GM23338 (cell line): ENCODE measurements at places on chromosomes 7 and 10. TPM values are rescaled to one million over a fixed set of nuclear protein-coding genes. Genes with fewer than 3 reads are reported as not detected.

DNA sequence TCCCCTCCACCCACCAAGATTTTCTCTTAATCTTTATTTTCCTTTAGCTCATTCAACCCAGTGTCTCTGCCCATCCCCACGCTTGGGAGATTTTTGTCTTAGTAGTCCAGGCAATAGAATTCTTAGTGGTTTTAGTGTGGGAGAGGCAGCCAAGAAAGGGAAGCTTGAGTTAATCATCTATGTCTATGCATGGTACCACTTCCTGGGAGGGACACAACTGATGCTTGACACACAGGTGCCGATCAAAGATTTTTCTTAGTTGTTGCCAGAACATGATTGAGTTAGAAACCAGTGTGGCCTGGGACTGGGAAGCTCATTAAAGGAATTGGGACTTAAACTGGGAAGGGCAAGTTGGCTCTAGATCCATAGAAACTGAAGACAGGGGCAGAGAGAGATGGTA, 3.1 kb downstream of the STRA8 start:
- no peak for DNase-seq

- DNase-seq, result no peak
Measured at GRCh38 chr10:61542596-61542995, 89.4 kb upstream of the TMEM26 start.

DNA sequence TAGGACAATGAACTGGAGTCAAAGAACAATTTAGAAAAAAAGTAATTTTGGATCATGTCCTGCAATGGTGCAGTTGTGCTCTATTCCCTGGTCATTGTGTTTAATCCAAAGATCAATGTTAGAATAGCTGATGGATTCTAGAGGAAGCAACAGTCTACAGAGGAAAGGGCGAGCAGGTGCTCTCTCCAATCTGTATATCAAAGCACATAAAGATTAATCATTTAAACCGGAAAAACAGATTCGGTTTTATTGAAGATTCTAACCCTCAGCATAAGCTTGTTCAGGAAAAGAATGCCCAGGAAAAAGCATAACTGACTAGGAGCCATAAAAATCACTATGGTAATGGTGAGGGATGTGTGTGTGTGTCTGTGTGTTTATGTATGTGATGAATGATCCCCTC, 110.3 kb downstream of the MALRD1 start:
- DNase-seq, result no peak

DNA sequence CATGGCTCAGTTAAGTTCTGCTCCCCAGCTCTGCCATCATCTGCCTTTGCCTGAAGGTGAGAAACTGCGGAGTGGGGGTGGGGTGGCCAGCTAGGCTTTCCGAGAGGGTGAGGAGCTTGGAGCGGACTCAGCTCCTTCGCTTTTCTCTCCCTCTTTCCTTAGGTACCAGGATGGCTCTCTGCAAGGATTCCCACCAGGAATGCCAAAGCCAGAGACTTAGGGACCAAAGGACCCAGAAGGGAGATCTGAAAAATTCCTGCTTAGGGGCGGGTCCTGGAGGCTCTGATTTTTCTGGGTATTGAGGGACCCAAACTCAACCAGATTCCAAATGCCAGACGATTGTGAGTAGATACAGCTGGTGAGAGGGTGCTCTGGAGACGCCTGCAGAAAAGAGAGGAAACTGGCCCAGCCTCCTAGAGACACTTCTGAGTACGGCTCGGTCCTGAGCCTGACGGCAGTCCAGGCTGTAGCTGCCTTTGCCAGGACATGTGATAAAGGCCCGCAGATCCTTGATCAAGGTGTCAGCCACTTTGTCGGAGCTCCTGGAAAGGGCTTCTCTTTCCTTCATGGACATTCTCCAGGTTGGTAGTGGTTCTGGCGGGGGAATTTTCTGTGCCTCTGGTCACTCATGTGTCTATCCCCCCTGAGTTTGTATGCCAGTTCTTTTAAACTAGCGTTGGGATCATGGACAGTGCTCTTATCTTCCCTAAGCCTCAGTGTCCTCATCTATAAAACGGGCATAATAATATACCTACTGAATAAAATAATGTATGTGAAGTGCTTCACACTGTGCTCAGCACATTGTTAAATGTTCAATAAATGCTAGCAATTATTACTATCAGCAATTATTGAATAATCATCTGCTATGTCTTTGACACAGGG, 42.5 kb upstream of the BTRC start:
- peak; percentile 88 for DNase-seq

DNA sequence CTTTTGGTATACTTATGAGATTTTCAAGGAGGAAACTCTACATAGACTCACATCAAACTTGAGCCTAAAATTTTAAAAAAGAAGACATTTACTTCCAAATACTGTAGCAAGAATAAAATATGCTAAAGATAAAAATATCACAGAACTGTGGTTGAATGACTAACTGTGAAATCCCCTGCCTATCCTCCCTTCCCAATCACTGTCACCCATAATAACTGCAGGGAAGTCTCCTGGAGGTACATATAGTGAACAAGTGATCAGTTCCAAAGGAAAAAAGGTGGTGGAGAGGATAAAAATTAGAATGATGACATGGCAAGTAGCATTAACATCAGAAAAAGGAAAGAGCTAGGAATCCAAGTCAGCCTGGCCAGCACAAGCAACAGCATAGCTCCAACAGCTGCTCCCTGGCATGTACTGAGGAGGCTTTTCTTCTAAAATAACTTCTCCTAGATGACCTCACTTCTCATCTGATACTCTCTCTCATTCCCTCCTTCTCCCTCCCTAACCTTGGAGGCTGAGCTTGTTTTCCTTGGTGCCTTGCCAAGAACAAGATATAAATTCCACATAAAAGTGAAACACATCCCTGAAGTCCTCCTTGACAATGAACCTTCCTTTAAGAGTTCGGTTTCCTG, 124.0 kb downstream of the IQUB start:
- DNase-seq, result no peak

DNA sequence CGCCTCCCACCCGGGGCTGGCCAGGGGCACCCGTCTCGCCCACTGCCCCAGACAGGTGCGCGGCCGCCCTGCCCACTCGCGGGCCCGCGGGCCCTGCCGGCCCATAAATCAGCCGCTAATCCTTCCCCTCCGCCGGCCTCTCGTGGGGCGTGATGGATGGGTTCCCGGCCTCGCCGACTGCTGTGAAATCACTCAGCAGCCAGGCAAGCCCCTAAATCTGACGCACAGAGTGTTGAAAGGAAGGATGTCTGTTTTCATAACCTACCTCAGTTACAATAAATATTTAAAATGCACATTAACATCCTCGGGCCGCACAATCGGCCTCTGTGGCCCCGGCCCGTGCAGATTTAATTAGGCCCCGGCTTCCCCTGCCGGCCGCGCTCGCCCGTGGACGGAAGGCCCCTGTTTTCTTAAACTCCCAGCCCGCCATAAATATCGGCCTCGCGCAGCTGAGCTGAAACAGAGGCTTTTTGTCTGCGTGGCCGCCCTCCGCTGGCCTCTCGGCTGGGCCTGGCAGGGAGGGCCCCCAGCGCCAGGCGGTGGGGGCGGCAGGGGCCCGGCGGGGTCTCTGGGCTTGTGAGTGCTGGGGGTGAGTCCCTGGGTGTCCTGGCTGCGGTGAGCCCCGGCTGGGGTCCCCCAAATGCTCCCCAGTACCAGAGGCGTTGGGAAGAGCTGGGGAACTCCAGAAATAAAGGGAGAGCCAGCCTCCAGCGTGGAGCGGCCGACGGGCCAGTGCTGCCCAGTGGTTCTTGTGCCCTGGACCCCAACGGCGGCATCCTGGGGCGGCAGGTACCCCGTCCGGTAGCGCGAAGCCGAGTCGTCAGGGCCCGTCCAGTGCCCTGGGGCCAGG, 90.7 kb downstream of the UNCX start:
- no peak for DNase-seq

DNA sequence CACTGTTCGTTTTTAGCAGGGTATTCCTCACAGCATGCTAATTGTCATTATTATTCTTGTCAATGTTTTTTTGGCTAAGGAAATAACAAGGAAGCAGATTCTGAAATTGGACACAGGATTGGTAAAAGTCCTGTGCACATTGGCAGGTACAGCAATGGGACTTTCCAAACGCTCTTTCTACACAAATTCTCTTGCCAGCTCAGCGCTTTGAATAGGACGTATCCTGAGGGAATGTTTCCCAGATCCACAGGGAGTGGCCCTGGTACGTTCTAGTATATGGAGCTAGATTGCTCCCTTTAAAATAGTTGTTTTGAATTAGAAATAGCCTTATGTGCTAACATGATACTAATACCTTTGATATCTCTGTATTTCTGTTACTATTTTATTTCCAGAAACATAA, 82.8 kb upstream of the GRB10 start:
- DNase-seq, result no peak

- DNase-seq, result no peak
Measured at GRCh38 chr10:83990126-83990525, 149.2 kb upstream of the GHITM start.

GRCh38 chr10:80664071-80664680, 126.5 kb downstream of the SH2D4B start:
- peak; percentile 93 for DNase-seq

GRCh38 chr7:154744256-154744860, 258.6 kb downstream of the PAXIP1 start:
- peak; percentile 44 for DNase-seq

DNA sequence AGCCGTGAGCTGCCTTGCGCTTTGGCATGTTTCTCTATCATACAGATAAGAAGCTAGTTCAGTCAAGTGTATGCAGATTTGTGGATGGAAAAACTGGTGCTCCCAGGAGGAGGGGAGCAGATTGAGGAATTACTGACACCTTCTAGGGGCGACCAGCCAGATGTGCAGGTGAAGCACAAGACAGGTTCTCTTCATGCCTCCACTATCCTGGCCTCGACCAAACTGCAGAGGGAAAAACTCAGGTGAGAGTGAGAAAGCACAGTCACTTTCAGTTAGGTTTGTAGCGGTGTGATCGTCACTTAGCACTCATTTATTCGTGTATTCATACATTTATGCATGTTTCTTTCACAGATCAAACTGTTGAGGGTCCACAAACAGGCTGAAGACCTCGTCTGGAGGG, 600 bp upstream of the DBNL start:
- peak; percentile 14 for DNase-seq

DNA sequence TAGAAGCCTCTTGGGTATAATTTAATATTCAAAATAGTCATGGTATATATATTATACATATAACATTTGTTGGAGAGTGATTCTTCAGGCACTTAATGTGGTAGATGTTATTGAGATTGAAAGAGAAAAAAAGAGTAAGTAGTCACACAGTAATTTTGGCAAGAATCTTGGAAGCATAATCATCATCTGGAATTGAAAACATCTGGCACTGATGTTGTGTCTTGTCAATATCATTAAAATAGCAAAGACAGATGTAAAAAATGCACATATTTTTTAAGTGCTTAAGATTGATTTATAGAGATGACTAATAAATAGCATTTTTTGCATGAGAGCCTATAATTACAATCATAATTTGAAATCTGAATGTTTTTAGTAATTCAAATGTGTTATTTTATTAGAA, 9.5 kb downstream of the SEMA3D start:
- no peak for DNase-seq

- DNase-seq, result no peak
Measured at GRCh38 chr10:124151466-124152095, 58.2 kb upstream of the CHST15 start.

DNA sequence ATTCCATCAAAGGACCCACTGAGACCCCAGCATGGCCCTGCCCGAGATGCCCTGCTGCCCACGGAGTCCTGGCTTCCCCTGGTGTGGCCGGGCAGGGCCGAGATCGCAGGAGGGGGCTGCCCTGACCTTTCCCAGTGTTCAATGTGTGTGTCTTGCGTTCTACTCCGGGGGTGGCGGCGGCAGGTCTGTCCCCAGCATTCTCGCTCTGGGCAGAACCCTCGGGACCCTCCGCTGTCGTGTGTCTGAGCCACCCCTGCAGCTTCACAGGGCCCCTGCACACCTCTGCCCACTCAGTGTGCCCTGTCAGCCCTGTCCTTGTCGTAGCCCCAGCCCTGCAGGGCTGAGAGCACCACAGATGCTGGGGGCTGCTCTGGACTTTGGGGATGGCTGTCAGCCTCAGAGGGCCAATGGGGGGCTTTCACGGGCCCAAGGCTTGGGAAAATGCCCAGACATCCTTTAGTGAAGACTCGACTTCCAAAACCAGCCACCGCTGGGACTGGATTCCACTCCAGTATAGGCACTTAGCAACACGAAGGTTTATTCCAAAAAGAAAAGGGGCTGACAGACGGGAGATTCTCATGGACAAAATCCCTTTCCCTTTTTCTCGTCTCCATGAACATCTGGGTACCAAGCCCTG, 30.0 kb upstream of the KNDC1 start:
- DNase-seq, result no peak

DNA sequence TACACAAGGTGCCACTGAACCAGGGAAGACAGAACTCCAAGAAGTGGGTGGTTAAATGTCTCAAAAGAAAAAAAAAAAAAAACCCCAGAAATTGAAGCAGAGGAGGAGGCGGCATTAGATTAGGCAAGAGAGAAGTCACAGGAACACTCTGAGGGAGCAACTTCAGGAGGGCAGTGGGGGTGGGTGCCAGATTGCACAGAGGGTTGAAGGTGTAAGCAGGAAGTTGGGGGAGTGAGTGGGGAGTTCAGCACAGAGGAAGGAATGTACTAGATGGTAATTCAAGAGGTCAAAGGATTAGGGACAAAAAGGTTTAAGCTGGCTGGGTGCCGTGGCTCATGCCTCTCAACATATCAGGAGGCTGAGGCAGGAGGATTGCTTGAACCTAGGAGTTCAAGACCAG, 110.0 kb upstream of the PDLIM1 start:
- no peak for DNase-seq

- no peak for DNase-seq
Measured at GRCh38 chr7:12649348-12649747, 38.1 kb upstream of the ARL4A start.

GRCh38 chr10:4638099-4638498, 187.9 kb upstream of the AKR1E2 start:
- peak; percentile 13 for DNase-seq

DNA sequence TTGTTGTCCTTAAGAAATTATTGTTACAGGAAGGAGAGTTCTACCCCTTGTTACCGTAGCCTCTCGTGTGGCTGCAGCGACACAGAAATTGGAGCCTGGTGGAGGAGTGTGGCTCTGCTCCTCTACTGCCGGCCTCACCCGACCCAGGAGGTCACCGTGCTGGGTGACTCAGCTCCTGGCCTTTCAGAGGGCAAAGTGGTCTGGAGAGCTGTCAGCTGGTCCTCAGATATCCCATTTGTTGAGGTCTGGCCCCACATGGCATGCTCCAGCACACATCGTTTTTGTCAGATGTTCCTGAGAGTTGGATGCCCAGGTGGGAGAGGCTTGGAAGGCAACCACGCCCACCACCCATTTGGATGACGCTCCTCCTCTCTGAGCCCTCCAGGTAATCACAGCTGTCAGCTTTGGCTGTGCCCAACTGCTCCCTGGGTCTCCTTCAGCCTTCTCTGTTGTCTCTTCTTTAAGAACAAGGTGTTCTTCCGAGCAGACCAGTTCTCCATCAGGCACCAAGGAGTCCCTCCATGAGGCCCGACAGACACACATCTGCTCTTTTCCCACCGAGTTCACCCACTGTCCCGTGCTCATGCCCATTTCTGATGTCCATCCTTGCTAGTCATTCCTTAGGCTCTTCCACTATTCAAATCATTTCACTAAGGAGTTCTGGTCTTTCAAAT, 80.3 kb downstream of the RAMP3 start:
- no peak for DNase-seq

- DNase-seq, result no peak
Measured at GRCh38 chr7:28151965-28152364, 28.6 kb downstream of the JAZF1 start.

The CYP3A4 gene
- polyA plus RNA-seq, result not detected in 2 replicates

The MTPN gene
- polyA plus RNA-seq, result 83.7 and 87.7 TPM in 2 replicates

The ASAH2B gene
- polyA plus RNA-seq, result 4.4 and 6.9 TPM in 2 replicates

The NCAPG2 gene
- 34.0 and 38.7 TPM in 2 replicates for polyA plus RNA-seq

The HOXA3 gene
- polyA plus RNA-seq, result not detected in 2 replicates

The CD36 gene
- polyA plus RNA-seq, result 0.40 and 0.99 TPM in 2 replicates
